Dermis blood vessel endothelial cell (primary cell): ENCODE measurements at places on chromosomes 11 and 22. TPM values are rescaled to one million over a fixed set of nuclear protein-coding genes. Genes with fewer than 3 reads are reported as not detected.

Gene POU2AF1
- total RNA-seq: not detected in 2 replicates

Gene POTEH
- not detected in 2 replicates for total RNA-seq

Gene TCN1
- total RNA-seq: 0.17 TPM in 1 of 2 replicates, not detected in the other

Gene MAPK8IP1
- total RNA-seq: 2.2 and 3.1 TPM in 2 replicates
